ENCODE measurements at places on chromosomes 7 and 10.

DNA sequence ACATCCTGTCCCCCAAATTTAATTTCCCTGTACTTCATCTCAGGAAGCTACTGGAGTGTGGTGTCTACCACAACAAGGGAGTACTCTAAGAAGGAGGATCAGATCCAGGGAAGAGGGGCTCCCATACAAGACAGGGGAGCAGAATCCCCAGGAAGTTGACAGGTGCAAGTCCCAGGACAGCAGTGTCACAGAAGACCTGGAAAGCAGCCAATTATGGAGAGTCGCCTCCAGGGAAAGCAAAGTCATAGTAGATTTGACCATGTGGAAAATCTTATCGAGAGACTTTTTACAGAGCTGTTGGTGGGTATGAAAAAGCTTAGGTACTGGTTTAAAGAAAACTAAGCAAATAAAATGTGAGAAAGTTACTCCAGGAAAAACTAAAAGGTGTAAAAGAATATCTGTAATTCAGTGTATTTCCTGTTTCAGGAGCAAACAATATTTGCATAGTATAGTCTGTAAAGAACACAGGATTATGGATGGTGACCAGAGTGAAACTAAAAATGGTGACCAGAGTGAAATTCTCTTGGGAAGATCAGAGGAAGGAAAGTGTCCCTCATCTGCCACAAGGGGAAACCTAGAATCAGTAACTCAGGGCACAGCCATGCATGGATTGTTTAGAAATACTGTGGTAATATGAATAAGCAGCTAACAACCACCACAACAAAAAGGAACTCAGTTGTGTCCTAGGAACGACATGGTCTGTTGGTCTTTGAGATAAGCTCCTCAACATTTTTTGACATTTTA lies 44.5 kb downstream of the LANCL2 start:
- DNase-seq, result no peak

GRCh38 chr7:26787701-26788100 lies 76.7 kb downstream of the SKAP2 start:
- no peak for DNase-seq

DNA sequence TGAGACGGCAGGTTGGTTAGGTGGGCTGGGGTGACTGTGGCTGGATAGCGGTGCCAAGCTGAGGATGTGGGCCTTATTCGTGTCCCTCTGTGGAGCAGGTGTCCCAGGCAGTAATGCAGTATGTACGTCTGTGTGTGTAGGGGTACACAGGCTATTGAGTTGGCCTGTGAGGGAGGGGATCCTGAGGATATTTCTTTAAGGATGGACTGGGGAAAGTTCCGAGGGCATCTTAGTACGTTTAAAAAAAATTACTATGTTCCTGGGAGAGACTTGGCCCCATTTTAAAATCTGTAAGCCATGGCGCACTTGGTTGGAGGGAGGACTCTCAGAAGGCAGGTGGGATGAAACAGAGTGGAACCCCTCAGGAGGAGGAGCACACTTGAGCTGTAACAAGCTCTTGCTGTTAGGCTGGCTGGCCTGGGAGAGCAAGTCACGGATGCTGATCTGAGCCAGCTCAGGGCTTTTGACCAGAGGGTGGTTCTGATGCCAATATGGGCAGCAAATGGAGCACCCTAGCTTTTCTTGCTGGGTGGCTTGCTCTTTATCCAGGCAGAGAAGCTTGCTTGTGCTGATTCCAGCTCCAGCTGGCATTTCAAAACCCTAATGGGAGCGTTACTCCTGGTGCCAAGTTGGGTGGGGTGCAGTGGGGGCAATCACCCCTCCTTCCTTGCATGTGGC lies 765 bp downstream of the WBP1L start:
- DNase-seq, result no peak

DNA sequence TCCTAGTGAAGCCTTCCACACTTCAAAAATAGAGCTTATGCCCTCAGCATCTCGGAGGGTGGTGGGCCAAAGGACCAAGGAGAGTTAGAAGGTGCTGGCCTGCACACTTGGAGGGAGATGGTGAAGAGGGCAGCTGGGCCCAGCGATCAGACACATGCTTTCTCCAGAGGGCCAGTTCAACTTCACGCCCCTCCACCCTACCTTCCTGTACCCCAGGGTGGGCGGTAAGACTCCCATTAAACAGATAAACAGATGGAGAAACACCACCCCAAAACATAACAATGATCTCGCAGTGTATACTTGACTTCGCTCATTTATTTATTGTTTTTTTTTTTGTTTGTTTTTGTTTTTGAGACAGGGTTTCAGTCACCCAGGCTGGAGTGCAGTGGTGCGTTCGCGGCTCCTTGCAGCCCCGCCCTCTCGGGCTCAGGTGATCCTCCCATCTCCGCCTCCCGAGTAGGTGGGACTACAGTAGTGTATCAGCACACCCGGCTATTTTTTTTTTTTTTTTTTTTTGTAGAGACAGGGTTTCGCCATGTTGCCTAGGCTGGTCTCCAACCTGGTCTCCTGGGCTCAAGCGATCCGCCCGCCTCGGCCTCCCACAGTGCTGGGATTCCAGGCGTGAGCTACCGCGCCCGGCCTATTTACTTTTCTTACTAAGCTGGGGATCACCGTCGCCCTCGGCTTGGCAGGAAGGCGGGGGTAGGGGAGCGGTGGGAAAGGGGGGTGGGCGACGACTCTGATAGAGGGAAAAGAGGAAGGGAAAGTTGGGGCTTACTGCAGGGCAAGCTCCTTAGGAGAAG lies 1.8 kb downstream of the C10orf95 start:
- DNase-seq, result peak; percentile 77

DNA sequence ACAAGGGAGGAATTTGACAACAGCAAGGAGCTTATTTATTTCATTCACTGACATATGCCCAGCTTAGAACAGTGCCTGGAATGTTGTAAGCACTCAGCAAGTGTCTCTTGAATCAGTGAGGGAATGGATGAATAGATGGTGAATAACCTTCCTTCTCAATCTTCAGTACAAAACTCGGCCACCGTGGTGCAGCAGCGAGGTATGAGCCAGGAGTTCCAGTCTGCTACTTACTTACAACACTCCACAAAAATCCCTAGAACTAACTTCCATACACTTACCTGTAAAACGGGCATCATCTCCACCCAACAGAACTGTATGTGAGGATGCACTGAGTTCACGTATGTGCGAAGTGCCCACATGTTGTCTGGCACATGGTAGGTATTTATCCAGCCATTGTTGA lies 237.4 kb downstream of the WDR11 start:
- DNase-seq, result no peak
